Stimulated activated CD8-positive, alpha-beta memory T cell treated with anti-CD3 and anti-CD28 coated beads, Interleukin-4, amount 100 ng/mL, for 1 hour (primary cell): ENCODE measurements at places on chromosomes 6 and 20.

- DNase-seq, result no peak
These were observed 348.9 kb upstream of the KCNQ5 start for GRCh38 chr6:72272958-72273357.

- DNase-seq, result no peak
These were observed 80.2 kb downstream of the C6orf118 start for GRCh38 chr6:165229216-165229615.

GRCh38 chr6:340991-341827 lies 48.9 kb downstream of the DUSP22 start:
- DNase-seq, result no peak

GRCh38 chr6:106702451-106703110 lies 73.2 kb downstream of the QRSL1 start:
- DNase-seq, result no peak

DNA sequence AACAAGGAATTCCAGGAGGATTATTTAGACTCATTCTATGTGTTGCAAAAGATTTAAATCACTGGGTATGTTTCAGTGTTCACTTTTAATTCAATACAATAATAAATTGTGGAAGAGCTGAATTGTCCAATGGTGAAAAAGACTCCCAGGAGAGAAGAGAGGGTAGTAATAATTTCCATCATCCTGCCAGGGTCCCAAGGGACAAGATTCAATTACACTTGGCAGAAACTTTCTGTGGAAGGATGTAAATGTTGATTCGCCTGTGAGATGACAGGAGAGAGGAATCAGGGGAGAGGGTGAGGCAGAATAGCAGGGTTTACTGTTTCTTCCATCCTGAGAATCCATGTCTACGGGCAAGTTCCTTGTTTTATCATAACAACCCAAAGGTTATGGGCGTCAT lies 342.7 kb downstream of the ESR1 start:
- DNase-seq, result no peak

- no peak for DNase-seq
These were observed 51.7 kb upstream of the CLDN20 start for GRCh38 chr6:155212106-155212505.

DNA sequence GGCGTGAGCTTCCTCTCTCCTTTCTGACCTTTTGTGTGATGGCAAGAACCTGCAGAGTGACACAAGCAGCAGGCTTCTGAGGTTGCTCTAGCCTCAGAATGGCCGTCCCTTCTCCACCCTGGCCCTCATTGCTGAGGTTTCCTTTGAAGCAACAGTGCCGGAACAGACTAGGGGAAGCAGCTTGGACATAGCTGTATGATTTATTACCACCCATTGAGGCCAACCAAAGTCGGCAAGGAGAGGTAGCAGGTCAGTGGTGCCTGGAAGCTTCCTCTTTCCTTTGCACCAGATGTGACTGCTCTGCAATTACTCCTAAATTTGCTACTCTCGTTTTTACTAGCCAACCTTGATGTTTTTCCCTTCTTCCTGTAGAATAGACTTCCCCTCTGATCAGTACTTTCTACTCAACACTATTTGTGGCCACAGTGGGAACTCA lies 31.4 kb downstream of the PTPN1 start:
- no peak for DNase-seq

DNA sequence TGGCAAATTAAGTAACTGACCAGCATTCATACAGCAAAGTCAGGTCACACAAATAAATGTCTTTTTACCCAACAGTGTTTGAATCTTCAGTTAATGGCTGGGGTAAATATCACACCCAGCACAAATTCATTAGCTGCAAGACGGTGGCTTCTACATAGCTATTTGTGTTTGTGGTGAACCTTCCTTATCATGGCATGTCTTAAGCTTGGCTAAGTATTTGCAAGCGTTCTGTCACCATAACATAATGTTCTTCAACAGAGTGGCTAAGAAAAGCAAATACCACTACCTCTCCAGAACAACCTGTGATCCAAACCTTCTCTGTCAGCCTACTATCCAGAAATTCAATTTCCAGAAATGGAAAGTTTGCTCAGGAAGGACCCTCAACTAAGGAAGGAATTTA lies 255.6 kb upstream of the TAB2 start:
- no peak for DNase-seq

- no peak for DNase-seq
These were observed 13.6 kb downstream of the E2F3 start for GRCh38 chr6:20415304-20415703.

GRCh38 chr6:34238585-34239499 lies 2.2 kb downstream of the HMGA1 start:
- no peak for DNase-seq

DNA sequence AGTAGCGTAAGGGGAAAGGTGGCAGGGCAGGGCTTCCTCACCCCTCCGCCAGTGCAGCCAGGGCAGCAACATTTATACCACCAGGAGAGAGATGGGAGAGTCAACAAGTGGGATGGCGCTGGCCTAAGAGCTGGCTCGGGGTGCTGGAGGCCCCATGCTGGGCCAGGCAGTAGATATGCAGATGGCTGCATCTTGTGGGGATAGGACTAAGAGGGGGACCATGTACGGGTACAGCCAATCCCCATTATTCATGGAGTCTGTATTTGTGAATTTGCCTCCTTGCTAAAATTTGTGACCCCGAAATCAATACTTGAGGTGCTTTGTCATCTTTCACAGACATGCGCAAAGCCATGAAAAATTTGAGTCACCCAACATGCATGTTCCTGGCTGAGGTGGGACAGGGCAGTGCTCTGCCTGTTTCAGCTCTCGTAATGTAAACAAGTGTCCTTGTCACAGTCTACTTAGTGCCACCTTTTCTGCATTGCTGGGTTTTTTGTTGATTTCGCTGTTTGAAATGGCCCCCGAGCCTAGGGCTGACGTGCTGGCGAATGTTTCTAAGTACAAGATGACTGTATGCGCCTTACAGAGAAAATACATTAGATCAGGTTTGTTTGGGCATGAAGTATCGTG lies 27.5 kb upstream of the TAF8 start:
- no peak for DNase-seq

- DNase-seq, result no peak
These were observed 496.3 kb downstream of the TFAP2B start for GRCh38 chr6:51314965-51315364.

GRCh38 chr20:15318682-15319081 lies 981.3 kb upstream of the FLRT3 start:
- no peak for DNase-seq

- no peak for DNase-seq
These were observed 126.4 kb upstream of the MAFB start for GRCh38 chr20:40815156-40816038.
